Activated CD4-positive, alpha-beta T cell treated with anti-CD3 and anti-CD28 coated beads for 4 hours (primary cell): ENCODE measurements at places on chromosomes 7 and 10.

GRCh38 chr10:5165738-5166137, 19.2 kb downstream of the AKR1C8 start:
- no peak for DNase-seq

GRCh38 chr10:3835770-3836169, 50.8 kb upstream of the KLF6 start:
- no peak for DNase-seq

GRCh38 chr10:63683686-63684085, 162.5 kb downstream of the REEP3 start:
- DNase-seq: no peak

- no peak for DNase-seq
Observed at GRCh38 chr10:102538811-102539210, 35.0 kb downstream of the SUFU start.

GRCh38 chr10:69014171-69014570, 25.6 kb downstream of the KIFBP start:
- no peak for DNase-seq

- no peak for DNase-seq
Observed at GRCh38 chr10:67723601-67724000, 27.6 kb upstream of the CTNNA3 start.

GRCh38 chr7:154916381-154916780, 86.5 kb downstream of the PAXIP1 start:
- DNase-seq: no peak

GRCh38 chr10:95097805-95098204, 28.5 kb upstream of the CYP2C8 start:
- no peak for DNase-seq

- DNase-seq: peak; percentile 39
Observed at GRCh38 chr7:107725138-107725740, 18.7 kb upstream of the CBLL1 start.

- no peak for DNase-seq
Observed at GRCh38 chr7:87151002-87151728, 1.1 kb upstream of the DMTF1 start.

DNA sequence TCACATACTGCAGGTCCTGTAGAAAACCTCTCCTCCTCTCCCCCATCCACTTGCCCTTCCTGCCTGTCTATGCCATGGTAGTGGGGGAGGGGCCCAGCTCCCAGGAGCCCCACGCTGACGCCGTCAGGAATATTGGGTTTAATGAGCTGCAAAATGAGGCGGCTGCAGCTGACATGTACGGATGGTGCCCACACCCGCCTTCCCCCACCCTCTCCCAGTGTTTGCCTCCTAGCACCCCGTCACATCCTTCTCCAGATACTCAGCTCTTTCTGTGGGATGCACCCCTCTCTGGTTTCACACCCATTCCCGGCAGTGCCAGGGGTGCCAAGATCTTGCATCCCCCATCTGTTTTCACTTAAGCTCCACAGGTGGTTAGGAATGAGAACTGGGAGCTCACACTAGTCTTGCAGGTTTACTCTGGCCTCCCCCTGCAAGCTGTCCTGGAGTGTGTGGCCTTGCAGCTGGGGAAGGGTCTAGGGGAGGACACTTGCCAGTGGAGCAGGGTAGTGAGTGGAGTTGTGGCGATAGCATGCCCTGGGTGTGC, 26.1 kb downstream of the GBX1 start:
- no peak for DNase-seq

DNA sequence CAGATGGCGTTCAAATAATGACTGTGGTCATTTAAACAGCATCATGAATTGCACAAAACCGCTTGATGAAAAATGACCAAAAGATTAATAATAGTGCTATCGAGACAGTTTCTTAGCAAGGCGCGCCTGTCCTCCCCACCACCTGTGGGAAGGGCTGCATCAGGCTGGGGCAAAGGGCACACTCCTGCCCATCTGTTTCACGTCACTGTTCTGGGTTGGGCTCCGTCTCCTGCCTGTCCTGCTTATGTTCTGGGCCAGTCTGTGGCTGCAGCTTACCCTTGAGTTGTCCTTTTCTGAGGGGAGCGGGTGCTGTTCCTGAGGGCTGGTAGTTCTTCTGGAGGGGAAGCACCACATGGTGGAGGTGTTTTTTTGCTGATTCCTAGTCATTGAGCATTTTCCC, 13.3 kb downstream of the RBM17 start:
- no peak for DNase-seq

DNA sequence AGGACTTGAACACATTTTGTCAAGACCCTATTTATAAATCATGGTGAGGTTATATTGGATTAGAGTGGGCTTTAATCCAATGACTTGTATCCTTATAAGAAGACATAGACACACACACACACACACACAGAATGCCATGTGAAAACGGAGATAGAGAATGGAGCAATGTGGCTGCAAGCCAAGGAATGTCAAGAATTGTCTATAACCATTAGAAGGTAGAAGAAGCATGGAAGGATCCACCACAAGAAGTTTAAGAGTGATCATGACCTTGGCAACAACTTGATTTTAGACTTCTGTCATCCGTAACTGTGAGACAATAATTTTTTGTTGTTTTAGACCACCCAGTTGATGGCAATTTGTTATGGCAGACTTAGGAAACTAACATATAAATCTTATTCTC, 514.2 kb downstream of the TFEC start:
- no peak for DNase-seq

DNA sequence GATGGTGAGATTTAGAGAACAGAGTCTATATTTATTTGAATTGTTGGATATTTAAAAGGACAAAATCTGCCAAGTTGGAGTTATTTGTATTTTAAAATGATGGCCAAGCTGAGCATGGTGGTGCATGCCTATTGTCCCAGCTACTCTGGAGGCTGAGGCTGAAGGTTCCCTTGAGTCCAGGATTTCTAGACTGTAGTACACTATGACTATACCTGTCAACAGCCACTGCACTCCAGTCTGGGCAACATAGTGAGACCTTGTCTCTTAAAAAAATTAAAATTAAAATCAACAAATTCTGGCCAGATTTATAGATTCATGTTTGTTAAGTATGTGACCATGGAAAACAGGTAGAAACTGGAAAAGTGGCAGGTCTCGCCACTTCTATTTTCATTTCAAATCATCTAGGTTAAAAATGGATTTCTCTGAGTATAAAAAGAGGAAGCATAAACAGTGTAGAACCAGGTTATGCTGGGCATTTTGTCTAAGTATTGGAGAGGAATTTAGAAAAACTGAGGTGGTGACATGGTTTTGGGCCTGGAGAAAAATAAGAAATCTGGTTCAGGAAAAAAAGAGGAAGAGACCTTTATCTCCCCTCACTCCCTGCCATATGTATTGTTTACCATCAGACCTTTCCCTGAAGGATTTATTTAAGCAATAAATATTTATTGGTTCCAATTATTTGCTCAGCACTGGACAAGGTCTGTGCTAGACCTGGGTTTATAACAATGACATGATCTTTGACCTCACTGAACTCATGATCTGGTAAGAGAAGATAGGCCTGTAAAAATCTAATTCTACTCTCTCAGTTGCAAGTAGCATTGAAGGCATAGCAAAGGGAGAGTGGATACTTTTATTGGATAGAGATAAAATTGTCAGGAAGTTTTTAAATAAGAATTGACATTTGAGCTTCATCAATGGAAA, 134.2 kb downstream of the TSPAN12 start:
- no peak for DNase-seq

DNA sequence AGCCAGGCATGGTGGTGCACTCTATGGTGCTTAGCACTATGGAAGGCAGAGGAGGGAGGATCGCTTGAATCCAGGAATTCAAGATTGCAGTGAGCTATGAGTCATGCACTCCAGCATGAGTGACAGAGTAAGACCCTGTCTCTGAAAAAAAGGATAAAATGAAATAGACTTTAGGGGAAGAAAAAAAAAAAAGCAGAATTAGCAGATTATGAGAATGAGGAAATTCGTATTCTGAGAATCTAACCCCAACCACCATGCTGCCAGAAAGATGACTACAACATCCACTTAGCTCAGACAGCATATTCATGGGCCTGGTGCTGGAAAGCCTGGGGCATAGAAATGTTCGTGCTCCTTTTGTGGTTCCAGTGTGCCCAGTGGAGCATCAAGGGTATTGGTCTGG, 63.3 kb downstream of the TMEM26 start:
- no peak for DNase-seq

DNA sequence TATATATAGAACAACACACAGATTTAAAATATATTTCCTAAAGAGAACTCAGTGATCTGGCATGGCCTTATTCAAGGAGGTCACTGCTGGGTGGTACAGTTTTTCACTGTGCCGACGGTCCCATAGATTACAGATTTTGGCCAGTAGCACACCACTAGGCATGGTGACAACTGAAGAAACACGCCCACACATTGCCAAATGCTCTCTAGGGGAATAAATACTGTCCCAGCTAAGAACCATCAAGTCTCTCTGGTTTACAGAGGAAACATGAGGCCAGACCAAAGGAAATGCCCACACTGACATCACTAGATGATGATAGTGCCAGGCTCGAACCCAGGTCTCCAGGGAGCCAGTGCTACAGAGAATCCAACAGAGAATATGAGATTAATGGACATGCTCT, 316.8 kb downstream of the ELMO1 start:
- DNase-seq: no peak

GRCh38 chr7:130793855-130794618, 60.0 kb upstream of the KLF14 start:
- DNase-seq: no peak

DNA sequence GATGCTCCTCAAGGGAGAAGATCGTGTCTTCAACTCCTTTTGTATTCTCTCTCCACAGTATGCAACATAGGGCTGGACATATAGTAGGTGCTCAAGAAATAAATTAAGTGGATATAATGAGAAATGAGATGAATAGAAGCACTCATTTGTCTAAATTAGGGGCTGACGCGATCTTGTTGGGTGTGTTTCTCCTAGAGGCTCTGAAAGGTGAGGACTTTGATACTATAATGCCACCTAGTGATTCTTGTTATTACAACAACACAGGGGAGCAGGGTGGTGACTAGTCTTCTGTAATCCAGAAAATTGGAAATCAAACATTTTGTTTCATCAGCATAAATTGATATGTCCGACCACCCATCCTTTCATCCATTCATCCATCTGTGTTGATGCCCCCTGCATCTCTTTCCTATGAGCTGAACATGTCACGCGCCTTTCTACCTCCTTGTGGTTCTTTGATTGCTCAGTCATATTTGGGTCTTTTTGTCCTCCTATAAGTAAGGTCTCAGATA, 3.5 kb upstream of the CFAP58 start:
- DNase-seq: no peak

DNA sequence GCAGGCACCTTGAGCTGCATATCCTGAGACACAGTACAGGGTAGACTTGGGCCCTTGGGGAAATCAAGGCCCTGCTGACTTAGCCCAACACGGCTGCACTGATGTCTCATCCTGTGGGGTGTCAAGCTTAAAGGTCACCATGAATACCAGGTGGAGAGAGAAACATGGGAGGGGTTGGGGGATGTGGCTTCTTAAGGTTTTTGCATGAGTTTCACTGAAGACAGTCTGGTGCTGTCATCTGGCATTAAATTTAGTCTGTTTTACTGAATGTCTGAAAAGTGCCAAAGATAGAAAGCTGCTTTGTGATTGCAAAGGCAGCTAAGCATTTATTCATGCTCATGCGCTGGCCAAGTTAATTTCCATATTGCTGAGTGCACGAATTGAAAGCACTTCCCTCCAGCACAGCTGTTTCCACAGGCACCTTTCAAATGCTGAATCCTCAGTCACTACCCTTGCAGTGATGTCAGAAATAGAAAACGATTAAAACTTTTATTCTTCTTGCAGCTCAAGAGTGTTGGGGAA, 102.1 kb downstream of the OSBPL3 start:
- DNase-seq: peak; percentile 26

GRCh38 chr10:97267671-97268070, 24.8 kb downstream of the ARHGAP19 start:
- DNase-seq: no peak

- DNase-seq: no peak
Observed at GRCh38 chr7:158424531-158424930, 163.1 kb downstream of the PTPRN2 start.
